Heart right ventricle (tissue), 16 donors: ENCODE measurements at places on chromosomes 6 and 20. TPM values are rescaled to one million over a fixed set of nuclear protein-coding genes. Genes with fewer than 3 reads are reported as not detected.

DNA sequence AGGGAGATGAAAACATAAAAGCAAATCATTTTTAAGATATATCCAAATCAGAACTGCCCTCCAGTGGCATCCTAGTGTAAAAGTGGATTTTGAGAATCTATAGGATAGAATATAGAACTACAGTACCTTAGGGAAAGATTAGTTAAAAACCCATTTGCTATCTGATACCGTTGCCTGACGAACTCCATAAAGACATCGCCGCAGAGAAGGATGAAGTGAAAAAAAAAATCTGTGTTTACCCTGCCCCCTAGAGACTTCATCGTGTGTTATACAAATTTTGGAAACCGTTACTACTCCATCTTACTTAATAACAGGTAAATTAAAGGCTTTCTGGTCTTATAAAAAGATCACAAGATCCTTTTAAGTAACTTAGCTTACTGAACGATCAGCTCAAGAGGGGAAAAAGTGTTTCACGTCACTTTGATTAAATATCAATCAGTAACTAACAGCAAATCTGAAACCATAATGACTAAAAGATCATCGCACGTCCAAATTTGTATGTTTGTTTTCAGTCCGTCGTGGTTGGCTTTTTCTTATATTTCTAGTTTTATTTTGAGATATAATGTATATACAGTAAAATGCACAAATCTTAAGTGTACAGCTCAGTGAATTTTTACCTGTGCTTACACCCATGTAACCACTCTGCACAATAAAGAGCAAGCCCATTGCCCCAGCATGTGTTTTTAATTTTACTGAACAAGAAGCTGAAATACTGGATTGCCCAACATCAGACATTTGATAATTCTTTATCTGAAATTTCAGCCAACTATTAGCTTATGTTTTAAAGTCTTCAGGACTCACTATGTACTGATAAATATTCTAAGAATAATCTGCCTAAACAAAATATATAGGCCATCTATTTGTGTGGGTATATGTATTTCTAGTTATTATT, 881 bp upstream of the MCM3 start:
- DNase-seq, result no peak

DNA sequence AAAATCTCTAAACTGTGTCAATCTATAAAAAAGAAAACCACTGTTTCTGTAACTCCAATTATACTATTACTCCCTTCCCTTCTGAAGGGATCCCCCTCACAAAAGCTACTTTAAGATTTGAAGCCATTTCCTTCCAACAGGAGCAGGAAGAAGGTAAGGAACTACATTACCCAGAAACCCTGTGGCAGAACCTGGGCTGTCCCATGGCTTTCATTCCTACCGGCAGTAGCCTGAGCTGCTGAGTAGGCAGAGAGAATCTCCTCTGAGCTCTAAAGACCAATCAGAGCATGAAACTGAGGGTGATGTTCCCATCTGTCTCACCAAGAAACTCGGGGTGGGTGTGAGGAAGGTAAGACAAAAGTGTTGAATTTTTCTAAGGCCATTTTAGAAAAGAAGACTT, 108.0 kb upstream of the LRFN2 start:
- DNase-seq, result no peak

DNA sequence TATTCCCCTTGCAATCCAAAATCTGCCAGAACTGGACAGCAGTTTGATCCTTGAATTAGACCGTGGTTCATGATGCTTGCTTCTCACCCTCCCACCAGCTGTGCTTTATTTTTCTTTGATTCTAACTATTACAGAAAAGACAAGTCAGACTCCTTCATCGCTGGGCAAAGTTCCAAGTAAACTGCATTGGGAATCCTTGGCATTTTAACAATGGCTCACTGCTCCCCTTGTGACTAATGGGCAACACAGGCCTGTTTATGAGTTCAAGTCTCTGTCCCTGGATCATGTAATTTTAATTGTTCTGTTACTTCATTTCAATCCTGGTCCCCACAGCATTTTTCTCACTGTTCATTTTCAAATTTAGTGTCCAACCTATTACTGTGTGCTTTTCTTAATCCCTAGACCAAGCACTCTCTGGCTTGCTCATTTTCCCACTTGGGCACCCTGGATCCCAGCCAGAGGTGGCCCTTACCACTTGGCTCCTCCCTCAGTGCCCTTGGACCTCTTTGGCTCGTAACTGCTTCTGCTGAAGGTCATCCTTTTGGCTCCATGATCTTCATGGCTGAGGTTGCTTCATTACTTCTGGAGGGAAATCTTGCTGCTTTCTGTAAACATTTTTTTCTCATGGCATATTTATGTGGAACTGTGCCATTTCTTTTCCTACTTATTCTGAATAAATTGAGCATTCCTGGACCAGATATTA, 32.8 kb downstream of the PSMB9 start:
- no peak for DNase-seq

DNA sequence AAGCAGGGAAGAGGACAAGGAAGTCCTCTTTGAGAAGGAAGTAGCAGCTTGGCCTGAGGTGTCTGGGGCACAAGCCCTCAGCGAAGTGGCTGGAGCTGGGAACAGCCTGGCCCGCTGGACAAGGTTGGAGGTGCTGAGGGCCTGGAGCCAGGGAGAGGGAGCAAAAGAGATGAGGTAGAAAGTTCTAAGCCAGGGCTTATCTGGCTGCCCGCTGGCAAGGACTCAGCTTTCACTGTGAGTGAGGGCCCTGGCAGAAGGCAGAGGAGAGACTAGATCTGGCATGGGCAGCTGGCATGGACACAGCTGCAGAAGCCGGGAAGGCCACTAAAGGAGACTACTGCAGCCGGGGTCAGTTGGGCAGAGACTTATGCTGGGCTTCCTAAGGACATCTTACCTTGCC, 21.8 kb upstream of the PCMTD2 start:
- DNase-seq, result peak; percentile 75

DNA sequence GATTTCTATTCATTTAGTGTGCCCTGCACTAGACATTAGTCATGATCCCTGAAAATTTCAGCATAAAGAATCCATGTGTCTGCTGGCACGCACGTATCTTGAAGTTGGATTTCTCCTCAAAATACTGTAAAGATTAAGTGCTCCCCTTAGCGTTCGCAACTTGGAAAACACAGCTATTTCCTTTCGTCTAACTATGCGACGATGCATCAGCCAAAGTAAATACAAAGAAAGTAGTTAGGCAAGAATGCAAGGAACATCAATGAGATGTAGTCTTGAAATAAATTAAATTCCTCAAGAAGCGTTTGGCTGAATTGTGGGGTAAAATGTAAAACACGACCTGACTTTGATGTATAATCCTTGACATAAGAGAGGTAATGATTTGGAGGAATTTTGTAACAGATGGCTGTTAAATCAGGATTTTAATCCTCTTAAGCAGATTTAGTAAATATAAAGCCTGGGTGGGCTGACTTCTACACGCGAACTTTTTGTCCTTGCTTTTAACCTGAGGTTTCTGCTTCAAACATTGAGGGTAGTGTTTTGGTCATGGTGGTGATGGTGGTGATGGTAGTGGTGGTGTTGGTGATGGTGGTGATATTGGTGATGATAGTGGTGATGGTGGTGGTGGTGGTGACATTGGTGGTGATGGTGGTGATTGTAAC, 88.2 kb downstream of the FOXF2 start:
- no peak for DNase-seq

- DNase-seq, result no peak
These were observed 617.2 kb downstream of the PTPRT start for GRCh38 chr20:42572320-42573016.

- DNase-seq, result no peak
These were observed 905 bp downstream of the RARS2 start for GRCh38 chr6:87588756-87589407.

DNA sequence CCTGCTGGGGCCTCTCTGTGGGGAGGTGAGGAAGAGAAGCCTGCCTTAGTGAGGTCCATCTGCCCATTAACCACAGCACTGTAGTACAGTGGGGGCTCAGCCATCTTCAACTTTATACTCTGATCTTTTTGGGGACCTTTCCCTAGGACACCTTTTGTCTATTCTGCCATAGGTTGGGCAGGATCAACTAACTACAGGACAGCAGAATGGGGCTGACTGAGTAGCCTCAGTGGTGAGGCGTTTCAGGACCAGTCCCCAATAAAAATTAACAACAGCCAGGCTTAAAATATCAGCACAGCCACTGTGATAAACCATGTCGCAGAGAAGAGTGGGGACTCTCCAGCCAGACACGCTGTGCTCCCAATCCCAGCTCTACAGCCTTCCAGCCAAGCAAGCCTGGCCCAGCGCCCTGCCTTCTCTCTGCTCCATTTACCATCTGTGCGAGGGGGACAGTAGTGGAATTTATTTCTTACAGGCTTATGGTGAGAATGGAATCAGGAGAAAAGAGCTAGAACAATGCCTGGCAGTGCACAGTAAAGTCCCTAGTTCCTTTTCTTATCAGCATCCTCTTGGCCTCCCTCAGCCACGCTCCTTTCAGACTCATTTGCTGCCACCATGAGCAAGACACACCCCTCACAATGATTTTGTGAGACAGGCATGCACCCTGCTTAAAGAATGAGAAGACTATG, 75.5 kb downstream of the SLC22A23 start:
- DNase-seq, result peak; percentile 24

GRCh38 chr6:25012657-25013056, 76.9 kb upstream of the RIPOR2 start:
- DNase-seq, result no peak

The NR2E1 gene
- not detected for polyA plus RNA-seq
